ENCODE measurements at places on chromosomes 12 and 14.

DNA sequence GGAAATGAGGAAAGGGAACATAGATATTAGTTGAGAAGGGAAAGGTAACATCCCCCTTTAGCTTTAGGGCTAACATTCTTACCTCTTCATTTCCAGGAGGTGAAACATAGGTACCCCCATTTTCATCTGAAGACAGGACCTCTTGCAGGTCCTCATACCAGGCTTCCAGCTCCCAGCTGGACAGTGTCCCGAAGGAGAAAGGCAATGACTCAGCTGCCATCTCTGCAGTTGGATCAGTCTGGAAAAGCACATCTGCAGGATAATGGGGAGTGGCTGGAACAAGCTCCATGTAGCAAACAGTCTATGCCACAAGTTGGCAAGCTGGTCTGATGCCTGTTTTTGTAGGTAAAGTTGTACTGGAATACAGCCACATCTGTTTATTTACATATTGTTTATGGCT lies 3.1 kb downstream of the DDIT3 start:
- DNase-seq, result no peak

- no peak for DNase-seq
These were observed 184.5 kb upstream of the KRR1 start for GRCh38 chr12:75695926-75696325.

DNA sequence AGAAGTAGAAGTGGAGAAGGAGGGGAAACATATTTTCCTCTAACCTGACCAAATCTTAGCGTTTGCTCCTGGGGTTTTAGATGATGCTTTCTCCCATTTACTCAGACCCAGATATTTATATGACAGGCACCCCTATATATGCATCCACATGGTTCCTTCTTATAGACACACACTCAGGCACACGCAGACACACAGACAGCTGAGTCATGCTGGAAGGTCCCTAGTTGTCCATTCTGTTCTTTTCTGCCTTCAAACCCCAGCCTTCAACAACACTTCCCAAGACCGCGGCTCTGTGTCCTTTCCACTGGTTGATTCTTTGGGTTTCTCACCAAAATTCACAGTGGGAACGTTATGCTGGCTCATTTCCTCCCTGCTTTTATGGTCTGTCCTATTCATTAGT lies 52.1 kb downstream of the HSPB8 start:
- DNase-seq, result no peak

DNA sequence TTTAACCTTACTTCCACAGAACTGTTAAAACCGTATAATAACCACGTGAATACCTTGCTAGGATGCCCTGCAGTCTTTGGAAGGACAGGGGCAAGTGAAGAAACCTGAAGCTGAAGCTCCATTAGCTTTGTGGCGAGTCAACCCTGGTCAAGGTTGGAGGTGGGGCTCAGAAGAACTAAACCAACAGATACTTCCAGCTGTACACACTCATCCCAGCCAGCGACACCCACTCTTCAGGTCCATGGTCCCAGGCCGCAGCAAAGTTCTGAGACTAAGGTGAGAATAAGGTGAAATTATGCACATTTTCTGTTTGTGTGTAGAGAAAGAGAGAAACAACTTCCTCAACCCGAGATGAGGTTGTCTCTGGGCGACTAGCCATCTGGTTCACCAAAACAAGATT lies 77.6 kb downstream of the NTF3 start:
- no peak for DNase-seq

DNA sequence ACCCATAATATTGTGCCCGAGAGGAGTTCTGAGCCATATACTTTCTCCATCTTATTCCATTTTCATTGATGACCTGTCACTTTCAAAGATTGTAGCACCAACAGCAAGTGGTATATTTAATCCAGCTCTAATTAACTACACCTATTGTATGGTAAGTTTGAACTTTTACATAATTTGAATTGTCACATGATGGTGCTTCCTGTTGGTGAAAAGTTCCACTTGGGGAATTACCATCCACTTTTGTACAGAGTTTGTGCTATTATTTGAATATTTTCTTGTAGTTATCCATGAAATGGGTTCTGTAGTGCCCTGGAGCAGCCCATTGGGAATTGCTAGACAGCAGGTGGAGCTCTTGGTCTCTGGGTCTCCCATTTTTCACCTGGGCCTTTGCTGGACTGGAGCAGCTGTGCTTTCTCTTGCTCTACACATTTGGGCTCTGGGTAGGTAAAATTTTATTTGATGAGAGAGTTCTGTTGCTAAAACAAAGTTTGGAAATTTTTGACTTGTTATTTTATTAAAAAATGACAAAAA lies 3.0 kb downstream of the SMCO3 start:
- DNase-seq, result no peak

- DNase-seq, result no peak
These were observed 284.7 kb upstream of the FKBP4 start for GRCh38 chr12:2510045-2510444.

DNA sequence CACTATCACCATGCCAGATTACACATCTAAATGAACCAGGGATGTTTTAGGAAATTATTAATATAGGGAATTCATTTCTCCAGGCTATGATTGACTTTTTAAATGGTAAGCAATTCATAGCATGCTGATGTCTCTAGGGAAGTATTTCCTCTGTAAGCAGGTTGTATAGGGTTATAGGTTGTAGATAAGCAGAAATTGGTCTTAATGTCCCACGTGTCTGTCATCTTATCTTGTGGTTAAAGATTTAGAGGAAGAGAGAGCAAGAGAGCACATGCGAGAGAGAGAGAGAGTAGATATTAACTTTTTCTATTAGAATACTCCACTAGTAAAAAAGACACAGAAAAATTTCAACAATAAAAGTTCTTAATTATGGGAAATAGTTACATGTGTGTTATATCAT lies 32.6 kb downstream of the TRHDE start:
- no peak for DNase-seq

GRCh38 chr12:113145720-113146551 lies 3.6 kb upstream of the CFAP73 start:
- no peak for DNase-seq

DNA sequence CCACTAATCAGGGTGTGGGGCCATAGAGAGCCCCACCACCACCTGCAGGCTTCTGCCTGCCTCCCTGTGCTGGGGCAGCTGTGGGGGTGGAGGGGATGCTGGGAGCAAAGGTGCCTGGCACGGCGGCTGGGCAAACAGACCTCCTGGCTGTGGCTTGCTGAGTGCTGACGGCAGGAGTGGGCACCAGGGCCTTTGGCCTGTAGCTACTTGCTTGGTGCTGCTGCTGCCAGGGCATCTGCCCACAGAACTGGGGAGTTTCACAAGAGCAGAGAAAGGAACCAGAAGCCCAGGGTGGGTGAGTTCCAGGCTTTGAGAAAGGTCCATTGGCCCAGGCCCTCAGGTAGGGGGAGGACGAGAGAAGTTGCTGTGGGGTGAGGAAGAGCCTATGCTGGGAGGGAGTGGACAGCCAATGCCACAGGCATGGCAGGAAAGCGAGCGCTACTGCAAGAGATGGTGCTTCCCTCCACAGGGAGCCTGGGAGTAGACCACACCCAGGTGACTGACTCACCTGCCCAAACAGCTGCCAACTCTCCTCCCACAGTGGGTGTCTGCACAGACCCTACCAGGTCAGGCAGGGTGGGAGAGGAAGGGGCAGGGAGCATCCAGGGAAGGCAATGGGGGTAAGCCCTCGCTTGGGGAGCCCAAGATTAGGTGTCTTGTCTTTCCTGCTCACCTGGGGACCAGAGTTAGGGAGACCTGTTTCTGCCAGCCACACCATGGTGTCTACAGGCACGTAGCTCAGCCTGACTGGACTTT lies 39.0 kb upstream of the HDAC7 start:
- no peak for DNase-seq

- DNase-seq, result no peak
These were observed 12.4 kb upstream of the NRXN3 start for GRCh38 chr14:78157494-78158437.

GRCh38 chr14:53432378-53432802 lies 279.3 kb upstream of the DDHD1 start:
- DNase-seq, result no peak

- no peak for DNase-seq
These were observed 7.1 kb upstream of the MYF6 start for GRCh38 chr12:80700327-80700726.

- DNase-seq, result peak; percentile 31
These were observed 28.0 kb downstream of the NELL2 start for GRCh38 chr12:44847888-44848702.

DNA sequence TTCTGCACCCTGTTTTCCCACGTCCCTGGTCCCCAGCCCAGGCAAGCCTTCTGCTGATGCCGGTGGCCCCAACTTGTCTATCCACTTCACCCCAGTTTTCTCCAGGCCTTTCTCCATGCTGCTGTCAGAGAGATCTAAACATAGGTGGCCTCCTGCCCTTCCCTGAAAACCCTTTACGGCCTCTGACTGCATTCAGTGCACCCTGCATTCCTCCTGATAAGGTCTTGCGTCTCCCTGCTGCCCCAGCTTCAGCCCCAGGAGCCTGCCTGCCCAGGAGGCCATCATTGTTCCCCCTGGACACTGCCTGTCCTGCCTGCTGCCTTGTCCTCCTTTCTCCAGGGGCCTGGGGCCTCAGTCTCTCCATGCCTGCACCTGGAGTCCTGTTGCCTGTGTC lies 29.8 kb downstream of the TRAF3 start:
- no peak for DNase-seq

DNA sequence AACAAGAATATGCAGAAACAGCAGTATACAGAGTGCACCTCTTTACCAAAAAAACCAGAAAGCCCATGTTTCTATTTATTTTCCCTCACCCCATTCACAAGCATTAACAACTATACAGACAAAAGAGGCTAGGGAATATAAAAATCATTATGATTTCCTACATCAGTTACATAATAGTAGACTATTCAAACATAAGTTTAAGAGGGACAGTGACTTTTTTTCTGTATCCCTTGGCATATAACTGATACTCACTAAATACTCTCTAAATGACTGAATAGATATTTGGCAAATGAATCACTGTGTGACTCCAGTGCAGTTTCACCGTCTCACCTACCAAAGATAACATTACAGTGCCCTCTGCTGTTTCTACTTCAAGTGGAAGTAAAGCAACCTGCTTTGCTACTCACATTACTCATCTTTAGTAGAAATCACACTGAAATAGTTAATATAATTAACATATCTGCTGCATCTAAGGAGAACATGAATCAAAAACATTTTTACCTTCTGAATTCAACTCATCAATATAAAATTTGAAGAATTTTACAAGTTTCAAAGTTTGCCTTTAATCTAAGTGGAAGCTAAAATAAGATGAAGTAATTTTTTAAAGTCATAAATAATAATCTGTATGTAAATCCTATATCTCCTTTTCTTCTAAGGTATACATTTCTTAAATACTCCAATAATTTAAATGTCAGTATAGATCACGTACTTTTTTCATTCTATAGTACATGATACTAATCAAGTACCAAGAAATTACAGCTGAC lies 103.8 kb downstream of the OSBPL8 start:
- no peak for DNase-seq

GRCh38 chr12:44497044-44497443 lies 379.1 kb downstream of the NELL2 start:
- no peak for DNase-seq

GRCh38 chr14:52051251-52051650 lies 17.6 kb downstream of the NID2 start:
- DNase-seq, result no peak

GRCh38 chr12:58750484-58750883 lies 169.8 kb downstream of the LRIG3 start:
- no peak for DNase-seq

DNA sequence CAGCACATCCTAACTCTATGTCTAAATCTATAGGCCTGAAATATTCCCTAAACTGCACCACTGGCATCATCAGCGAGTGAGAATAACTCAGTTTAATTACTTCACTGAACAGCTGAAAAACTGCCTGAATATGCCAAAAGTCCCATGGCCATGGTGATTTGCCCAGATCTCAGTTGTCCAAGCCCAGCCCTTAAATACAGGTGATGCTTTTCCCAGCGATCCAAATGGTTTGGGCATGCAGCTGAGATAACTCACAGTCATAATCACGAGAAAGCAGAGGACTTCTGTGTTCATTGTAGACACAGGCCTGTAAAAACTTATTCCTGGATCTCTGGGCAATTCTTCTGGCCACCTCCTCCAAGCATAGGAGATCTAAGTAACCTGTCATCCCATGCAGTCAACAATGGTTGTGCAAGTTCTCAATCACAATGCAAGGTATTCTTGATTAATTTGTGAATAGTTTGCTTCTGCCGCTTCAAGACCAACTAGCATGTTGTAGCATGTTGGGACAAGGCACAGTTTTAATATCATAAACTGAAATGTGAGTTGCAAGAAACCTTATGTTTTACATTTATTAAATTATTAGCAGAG lies 40.5 kb downstream of the DUSP6 start:
- DNase-seq, result no peak

- no peak for DNase-seq
These were observed 619.8 kb upstream of the TBX3 start for GRCh38 chr12:115303723-115304309.

- DNase-seq, result no peak
These were observed 25.0 kb downstream of the RAB35 start for GRCh38 chr12:120091371-120092090.

GRCh38 chr12:84470361-84470760 lies 442.2 kb downstream of the SLC6A15 start:
- DNase-seq, result no peak

DNA sequence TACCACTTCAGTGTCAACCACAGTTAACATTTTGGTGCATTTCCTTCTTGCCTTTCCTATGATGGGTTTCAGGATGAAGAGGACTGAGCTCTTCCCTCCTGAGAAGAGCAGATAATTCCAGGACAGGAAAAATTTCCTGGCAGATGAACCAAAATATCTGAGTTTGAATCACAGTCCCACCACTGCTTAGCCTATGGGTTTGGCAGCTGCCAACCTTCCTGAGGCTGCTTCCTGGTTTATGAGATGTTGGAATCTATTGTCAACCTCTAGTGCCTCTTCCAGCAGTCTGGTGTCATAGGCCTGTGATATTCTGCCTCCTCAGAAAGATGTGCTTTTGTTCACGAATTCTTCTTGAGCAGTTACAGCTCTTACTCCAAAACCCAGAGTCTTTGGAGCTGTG lies 197.4 kb upstream of the FRMD6 start:
- DNase-seq, result no peak

GRCh38 chr14:34184126-34184525 lies 233.3 kb upstream of the EGLN3 start:
- no peak for DNase-seq

DNA sequence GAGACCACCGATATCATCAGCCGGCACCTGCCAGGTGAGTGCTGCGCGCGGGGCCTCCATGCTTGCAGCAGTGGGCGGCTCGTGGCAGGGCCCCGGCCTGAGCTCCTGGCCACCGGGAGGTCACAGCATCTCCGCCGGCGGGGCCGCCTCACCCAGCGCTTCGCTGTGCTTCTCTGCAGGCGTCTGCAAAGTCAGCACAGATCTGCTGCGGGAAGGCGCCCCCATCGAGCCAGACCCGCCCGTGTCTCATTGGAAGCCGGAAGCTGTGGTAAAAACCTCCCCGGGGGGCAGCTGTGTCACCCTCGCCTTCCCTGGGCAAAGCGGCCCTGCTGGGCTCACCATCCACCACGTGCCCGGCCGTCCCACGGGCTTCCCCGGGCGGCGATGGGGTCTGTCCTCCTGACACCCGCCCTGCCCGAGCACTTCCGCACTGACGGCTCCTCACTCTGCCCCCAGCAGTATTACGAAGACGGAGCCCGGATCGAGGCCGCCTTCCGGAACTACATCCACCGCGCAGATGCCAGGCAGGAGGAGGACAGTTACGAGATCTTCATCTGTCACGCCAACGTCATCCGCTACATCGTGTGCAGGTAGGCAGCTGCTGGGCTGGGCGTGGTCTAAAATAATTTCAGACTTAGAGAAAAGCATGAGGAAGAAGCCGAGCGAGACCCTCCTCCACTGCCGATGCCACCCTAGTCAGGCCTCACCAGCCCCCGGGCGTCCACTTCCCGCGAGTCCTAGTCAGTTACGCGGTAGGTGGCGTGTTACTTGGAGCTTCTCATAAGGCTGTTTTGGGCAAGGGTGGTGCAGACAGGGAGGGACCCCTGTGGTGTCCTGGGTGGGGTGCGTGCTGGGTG lies 7.1 kb downstream of the PGAM5 start:
- no peak for DNase-seq

All from activated naive CD4-positive, alpha-beta T cell (primary cell).